ENCODE measurements at places on chromosomes 12 and 14. TPM values are rescaled to one million over a fixed set of nuclear protein-coding genes. Genes with fewer than 3 reads are reported as not detected.

The TWF1 gene
- 62.2 TPM for total RNA-seq

The MANSC4 gene
- not detected for total RNA-seq

The ENTPD5 gene
- 22.3 TPM for total RNA-seq

The CLEC2A gene
- not detected for total RNA-seq

The FAM186B gene
- total RNA-seq, result not detected

The RNASE3 gene
- not detected for total RNA-seq

The OSBPL8 gene
- total RNA-seq, result 74.3 TPM

The GLT8D2 gene
- total RNA-seq, result not detected

The ANKRD33 gene
- total RNA-seq, result not detected

The PDZRN4 gene
- total RNA-seq, result 3.6 TPM

The CEP290 gene
- 30.6 TPM for total RNA-seq

The OR4N5 gene
- total RNA-seq, result not detected

The CLEC14A gene
- total RNA-seq, result not detected

The ADCY4 gene
- 0.69 TPM for total RNA-seq

The DBX2 gene
- not detected for total RNA-seq

The FOXG1 gene
- total RNA-seq, result not detected

The TMEM253 gene
- total RNA-seq, result not detected

The RTRAF gene
- 784 TPM for total RNA-seq

The TUNAR gene
- not detected for total RNA-seq

DNA sequence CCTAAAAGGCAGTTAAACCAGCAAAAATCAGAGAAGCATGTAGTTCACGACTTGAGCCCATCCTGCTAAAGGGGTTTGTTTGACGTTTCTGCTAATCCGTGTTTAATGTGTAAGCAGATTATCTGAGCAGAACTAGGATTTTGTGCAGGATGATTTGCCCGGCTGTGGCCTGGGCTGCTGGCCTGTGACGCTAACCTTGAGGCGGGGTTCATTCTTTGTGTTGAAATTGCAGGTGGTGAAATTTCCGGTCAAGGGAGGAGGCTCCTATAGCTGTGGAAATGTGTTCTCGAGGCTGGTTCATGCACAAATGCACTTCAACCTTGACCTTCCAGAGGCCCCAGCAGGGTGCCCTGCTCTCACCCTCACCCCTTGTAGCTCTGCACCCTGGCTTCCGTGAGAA is 63.7 kb downstream of the SLC24A4 start:
- DNase-seq, result no peak

DNA sequence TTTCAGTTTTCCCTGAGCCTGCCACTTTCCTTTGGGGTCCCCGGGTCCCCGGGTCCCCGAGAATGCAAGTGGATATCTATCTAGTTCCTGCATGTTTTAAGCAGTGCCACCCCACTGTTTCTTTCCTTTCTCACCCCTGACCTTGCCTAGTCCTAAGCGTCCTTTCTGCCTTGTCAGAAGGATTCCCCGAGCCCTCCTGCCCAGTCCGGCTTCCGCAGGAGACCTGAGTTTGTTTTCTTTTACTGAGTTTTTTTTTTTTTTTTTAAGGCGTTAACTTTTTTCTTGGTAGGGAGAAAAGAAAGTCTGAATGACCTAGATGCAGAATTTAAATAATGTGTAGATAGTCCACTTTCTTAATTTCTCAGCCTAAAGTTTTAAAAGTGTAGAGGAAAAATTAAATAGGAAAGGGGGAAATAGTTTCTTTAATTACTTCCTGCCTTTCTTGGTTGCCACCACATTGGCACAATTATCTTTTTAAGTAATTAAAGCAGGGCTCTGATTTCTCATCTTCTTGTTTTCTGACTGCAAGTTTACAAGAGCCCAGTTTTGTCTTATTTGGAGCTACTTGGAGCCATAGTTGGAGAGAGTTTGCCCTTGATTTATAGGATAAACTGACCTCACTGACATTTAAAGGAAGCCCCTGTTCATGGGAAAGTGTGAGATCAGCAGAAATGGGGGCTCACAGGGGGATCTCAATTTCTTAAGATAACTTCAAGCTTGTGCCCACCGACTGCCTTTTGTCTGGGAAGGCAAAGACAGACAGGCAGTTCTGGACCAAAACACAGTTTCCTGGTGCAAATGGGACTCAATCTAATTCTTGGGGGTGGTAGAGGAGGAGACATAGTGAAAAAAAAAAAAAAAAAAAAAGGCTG is 2.9 kb downstream of the PAX9 start:
- no peak for DNase-seq

GRCh38 chr12:51976376-51977160 is 25.1 kb downstream of the ACVR1B start:
- no peak for DNase-seq

GRCh38 chr14:88470542-88471440 is 84.0 kb downstream of the PTPN21 start:
- DNase-seq, result no peak

- no peak for DNase-seq
These were observed 68.7 kb upstream of the TMPO start for GRCh38 chr12:98446682-98447081.

GRCh38 chr14:22497671-22498093 is 91.3 kb downstream of the DAD1 start:
- no peak for DNase-seq

- DNase-seq, result no peak
These were observed 126.7 kb downstream of the TMEM132D start for GRCh38 chr12:129776977-129777667.

DNA sequence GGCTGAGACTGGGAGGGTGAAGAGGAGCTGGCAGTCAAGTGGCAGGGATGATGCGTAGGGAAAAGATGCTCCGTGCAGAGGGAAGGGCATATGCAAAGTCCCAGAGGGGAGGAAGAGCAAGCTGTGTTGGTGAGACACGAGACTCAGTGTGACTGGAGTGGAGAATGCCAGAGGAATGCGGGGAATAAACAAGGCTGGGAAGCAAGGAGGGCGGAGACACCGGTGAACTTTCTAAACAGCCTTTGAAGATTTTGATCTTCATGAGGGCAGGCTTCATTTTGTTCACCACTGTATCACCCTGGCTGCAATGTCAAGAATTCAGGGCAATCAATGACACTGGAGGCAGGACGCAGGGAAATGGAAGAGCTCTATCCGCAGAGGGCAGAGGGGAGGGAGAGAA is 535.8 kb downstream of the FUT8 start:
- DNase-seq, result no peak

DNA sequence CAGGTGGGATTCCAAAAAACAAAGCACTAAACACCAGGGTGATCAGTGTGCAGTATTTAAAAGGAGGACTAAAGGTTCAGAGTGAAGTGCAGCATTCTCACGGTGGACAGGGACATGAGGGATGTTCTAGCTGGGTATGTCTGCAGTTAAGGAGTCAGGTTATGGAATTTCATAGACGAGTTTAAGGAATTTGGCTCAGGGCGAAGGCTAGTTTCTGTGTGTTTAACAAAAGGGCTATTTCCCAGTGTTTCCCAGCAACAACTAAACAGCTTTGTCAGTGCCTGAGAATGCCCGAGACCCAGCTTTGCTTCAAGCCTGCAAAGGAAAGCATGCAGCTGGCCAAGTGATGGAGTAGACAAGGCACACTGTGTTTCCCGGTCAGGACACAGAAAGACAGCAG is 7.0 kb downstream of the KRT1 start:
- DNase-seq, result no peak

- DNase-seq, result no peak
These were observed 9.8 kb upstream of the CDH24 start for GRCh38 chr14:23066855-23067744.

DNA sequence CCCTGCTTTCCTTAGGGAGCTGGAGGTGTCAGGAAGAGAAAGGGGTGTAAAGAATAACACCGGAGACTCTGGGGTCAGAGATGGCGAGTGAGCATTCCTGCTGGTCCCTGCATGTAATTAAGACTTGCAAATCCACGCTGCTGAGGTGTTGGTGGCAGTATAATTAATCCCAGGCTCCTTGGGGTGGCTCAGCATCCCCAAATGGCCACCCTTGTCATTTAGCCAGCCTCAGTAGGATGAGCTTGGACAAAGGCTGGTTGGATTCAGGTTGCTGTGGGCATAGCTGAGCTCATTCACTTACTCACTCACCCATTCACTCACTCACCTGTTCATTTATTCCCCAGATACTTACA is 174.4 kb upstream of the RPH3A start:
- no peak for DNase-seq

GRCh38 chr12:100221523-100221922 is 20.9 kb downstream of the ACTR6 start:
- no peak for DNase-seq

DNA sequence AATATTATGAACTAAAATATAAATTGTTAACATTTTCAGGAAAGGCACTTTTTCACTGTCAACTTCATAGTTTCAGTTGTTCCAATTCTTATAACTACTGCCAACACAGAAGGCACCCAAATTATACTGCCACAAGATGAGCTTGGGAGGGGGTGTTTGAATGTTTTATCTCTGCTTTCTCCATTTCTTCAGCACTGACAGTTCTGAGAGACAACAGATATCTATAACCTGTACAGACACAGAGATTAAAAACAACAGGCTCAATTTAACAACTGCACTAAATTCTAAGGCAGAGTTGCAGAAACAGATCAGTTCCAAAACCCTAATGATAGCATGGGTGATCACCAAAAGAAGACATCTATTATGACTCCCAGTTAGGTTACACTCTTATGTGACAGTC is 12.8 kb downstream of the SCAF11 start:
- DNase-seq, result no peak

- no peak for DNase-seq
These were observed 45.8 kb downstream of the ATL1 start for GRCh38 chr14:50605766-50606165.

DNA sequence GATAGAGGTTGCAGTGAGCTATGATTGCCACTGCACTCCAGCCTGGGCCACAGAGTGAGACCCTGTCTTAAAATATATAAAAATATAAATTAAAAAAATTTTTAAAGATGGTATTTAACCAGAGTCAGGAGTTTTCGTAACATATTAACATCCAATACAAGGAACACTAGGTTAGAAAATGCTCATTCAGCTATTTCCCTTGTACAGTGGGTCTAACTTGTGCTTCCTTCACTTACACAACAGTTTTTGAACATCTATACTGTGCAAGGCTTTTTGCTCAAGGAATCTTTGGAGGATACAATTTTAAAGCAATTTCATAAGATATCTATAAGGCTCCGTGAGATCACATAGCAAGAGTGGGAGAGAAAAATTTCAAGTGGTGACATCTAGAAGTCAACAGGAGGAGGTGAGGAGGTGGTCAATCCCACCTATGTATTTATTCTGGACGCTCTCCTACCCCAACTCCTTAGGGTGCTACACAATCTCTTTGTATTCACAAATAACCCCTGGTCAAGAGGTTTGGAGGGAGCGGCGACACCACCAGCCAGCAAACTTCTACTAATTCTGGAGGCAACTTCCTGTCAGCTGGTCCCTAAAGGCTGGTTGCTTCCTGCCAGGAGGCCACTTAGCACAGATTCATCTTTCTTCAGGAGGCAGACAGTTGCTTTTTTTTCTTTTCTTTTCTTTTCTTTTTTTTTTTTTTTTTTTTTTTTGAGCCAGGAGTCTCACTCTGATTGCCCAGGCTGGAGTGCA is 22.2 kb downstream of the DUSP16 start:
- peak; percentile 45 for DNase-seq

- DNase-seq, result no peak
These were observed 11.2 kb downstream of the CPNE6 start for GRCh38 chr14:24082411-24083080.

DNA sequence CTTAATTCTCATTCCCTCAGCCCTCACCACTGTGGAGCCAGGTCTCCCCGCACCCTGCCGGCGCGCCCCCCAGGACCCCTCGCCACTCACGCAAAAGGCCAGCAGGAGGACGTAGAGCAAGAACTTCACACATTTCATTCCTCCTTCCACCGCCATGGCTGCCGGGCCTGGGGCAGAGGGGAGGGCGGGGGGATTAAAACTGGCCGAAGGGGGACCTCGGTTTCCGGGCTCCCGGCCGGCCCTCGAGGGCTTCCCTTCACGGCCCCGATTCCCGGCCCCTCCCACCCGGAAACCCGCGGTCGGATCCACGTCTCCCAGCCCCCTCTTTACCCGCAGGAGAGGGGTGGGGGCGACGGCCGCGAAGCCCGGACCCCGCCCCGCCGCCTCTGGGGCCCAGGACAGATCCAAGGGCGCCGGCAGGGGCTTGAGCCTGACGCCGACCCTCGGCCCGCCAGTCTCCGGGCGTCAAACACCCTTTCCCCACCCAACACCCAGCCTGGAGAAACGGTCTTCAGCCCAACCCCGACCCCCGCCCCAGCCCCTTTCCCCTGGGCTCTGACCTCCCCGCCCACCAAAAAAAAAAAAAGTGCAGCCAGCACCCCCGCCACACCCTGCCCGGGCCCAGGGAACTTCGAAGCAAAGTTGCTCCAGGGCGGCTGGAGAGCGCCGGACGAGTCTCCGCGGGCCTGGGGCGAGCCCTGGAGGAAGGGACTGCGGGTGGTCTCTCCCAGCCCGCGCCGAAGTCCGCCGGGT is 447 bp downstream of the CD63 start:
- DNase-seq, result peak; percentile 62

- DNase-seq, result no peak
These were observed 314.8 kb upstream of the OR4E1 start for GRCh38 chr14:21988413-21988812.

DNA sequence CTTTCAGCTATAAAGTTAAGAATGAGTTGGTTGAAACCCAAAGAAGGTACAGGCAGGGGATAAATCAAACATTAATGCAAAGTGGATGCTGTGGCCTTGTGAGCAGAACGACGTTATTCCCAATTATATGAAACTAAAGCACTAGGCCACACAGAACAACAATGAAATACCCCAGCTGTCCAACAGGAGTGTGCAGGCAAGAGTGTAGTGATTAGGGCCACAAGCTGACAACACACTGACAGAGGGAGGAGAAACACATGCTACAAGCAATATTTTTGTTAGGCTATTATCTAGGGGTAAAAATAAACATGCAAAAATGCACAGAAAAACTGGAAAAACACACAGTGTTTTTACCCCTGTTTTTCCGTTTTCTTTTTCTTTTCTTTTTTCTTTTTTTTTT is 15.0 kb downstream of the MAP3K9 start:
- DNase-seq, result no peak

DNA sequence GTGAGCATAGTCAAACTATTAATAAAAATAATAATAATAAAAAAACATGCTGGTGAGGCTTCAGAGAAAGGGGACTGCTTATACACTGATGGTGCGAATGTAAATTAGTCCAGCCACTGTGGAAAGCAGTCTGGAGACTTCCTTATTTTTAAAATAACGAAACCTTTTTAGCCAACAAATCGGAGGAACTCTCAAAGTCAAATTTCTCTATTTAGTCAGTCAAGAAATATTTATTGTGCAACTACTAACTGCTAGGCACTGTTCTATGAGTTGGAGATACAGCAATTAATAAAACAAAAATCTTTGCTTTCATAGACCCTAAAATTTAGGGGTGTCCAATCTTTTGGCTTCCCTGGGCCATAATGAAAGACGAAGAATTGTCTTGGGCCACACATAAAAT is 10.8 kb downstream of the TAOK3 start:
- no peak for DNase-seq

- no peak for DNase-seq
These were observed 237.4 kb downstream of the APAF1 start for GRCh38 chr12:98882526-98882925.
